ENCODE measurements at places on chromosomes 7 and 10.
A peak's percentile ranks its signal among the peaks of the same experiment; 100 is the strongest.

DNA sequence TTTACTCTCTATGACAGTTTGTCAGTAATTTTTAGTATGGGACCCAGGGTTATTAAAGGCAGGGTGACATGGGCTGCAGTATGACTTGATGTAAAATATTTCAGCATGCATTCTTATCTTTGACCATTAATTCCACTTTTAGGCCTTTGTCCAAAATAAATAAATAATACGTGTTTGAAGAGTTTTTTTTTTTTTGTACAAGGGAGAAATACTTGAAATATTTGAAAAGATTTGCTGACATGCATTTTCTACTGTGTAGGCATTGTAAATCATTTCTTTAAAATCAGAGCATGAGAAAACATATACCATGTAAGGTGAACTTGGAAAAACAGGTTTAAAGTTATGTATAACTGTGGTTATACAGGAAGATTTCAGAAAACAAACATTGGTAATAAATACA is 23.5 kb downstream of the NRG3 start:
- no peak for DNase-seq

DNA sequence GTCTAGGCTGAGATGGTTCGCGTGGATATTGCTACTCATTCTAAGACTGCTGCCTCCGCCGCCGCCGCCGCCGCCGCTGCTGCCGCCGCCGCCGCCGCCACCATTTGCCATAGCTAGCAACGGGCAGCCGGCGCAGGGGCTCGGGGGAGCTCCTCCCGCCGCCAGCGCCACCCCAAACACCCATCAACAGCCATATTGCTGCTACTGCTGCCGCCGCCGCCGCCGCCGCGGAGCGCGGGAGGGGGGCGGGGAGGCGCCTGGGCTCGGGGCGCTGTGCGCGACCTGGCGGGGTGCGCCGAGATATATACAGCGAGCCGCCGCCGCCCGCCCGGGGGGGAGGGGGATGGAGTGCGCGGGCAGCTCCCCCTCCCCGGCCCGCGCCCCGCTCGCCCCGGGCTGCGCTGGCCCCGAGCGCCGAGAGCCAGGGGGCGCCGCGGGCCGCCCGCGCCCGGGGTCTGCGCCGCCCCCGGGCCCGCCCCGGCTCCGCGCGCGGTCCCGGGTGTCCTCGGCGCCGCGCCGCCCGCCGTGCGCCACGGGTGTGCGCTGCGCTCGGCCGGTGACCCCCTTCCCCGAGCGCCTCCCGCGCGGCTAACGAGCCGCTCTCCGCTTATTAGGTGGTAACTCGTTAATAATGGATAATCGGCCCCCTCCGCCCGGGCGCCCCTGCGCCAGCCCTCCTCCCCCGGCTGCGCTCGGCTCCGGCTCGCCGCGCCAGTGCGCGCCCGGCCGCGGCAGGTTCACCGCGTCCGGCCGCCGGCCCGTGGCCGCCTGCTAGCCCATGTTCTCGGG is at the start of gene KCNMA1:
TSS of gene KCNMA1 (minus strand) at position 277 of the 789 bp plus-strand sequence.
- peak; percentile 39 for DNase-seq

GRCh38 chr10:104077663-104078151 is 8.0 kb downstream of the COL17A1 start:
- DNase-seq = no peak

- DNase-seq = peak; percentile 46
Measured at GRCh38 chr10:43249962-43250614, 16.8 kb downstream of the RASGEF1A start.

DNA sequence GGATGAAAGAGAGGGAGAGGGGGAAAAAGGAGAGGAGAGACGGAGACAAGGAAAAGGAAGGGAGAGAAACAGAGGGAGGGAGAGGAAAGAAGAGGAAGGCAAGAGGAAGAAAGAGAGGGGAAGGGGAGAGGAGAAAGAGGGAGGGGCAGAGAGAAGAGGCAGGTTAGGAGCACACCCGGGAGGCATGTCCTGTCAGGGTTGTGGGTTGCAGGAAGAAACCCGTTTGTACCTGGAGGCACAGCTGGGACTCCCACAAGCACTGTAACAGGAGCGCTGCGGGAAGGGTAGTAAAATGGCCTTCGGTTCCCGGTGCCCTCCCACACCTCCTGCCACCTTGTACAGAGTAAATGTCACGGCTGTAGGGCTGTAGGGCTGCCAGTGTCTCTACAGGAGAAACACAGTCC is 24.7 kb downstream of the FGFR2 start:
- DNase-seq = no peak

Data from activated T-cell treated with anti-CD3 and anti-CD28 coated beads, Interleukin-2, amount 50 U/mL, for 24 hours (primary cell).